ENCODE measurements at places on chromosomes 16 and 17. TPM values are rescaled to one million over a fixed set of nuclear protein-coding genes. Genes with fewer than 3 reads are reported as not detected.

DNA sequence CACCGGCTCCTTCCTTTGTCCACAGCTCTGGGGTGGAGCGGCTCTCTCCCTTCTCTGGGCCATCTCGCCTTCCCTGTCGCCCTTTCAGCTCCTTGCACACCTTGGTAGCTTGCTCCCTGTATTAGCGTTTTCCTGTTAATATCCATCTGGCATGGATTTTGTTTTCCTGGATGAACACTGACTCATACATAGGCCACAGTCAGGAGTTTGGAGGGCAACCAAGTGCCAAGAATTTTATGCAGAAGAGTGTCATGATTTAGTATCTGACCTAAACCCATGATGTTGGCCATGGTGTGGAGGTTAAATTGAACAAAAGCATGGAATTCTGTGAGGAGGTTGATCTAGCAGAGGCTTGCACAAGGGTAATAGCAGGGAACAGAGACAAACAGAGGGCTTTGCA lies 180.9 kb downstream of the AIPL1 start:
- DNase-seq, result no peak

- no peak for DNase-seq
Observed at GRCh38 chr17:82449883-82450356, 632 bp downstream of the CYBC1 start.

GRCh38 chr17:15298176-15298575 lies 33.0 kb upstream of the PMP22 start:
- peak; percentile 52 for DNase-seq

- DNase-seq, result peak; percentile 52
Observed at GRCh38 chr17:76408037-76408849, 23.8 kb downstream of the SPHK1 start.

DNA sequence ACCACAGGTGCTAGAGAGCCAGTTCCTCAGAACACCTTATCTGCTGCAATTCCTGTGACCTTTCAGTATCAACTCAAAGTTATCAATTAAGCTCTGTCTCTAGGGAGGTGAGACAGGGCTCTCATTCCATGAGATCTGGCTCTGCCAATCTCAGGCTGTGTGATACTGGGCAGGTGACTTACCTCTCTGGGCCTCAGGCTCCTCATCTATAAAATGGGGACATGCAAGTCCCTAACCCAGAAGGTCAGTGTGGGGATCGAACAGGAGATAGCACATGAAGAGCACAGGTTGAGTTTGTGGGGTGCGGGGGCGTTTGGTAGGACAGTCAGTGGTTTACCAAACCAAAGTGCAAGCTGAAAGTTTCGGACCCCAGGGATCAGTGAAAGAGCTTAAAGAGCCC lies 319.3 kb upstream of the CCL2 start:
- DNase-seq, result no peak

DNA sequence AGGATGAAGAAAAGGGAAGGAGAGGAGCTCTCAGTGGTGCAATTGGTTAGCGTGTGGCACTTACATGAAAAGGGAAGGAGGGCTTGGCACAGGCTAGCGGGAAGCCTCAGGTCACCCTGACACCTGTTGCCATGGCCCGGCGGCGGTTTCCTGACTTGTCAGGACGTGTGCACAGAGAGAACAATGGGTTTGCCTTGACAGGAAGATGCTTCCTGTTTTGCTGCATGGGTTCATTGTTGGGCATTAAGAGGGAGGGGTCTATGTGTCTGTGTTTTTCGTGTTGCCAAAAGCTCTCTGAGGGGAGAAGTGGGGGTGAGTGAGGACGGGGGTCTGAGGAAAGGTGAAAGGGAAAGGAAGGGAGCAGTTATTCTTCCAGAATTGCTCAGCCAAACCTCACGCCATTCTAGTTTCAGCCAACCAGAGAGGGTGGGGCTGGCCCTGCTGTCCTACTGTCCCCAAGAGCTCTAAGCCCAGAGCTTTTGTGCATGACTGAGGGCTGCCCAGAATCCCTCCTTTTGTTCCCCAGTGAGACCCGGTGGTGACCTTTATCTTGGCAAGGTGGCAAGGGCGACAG lies 17.1 kb upstream of the CCR7 start:
- DNase-seq, result no peak

- DNase-seq, result no peak
Observed at GRCh38 chr17:77601054-77601979, 357.2 kb upstream of the TNRC6C start.

DNA sequence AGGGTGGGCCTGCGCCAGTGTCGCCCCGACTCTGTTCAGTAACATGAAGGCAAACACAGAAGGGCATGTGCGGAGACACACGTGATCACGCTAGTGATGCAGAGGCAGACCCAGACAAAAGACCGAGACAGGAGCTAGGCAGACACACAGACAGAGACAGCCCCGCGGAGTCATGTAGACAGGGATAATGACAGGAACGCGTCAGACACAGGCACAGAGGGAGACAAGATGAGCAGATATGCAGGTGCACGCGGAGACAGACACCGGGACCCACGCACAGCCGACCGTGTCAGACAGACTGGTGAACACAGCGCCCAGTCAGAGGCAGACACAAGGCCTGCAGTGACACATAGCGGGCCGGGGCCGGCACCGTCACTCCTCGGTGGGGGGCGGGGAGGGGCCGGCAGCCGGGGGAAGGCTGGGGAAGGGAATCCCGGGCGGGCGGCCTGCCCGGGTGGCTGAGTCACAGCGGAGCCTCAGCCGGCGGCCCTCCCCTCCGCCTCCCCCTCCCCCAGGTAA lies 7.4 kb downstream of the KDM6B start:
- DNase-seq, result peak; percentile 90

DNA sequence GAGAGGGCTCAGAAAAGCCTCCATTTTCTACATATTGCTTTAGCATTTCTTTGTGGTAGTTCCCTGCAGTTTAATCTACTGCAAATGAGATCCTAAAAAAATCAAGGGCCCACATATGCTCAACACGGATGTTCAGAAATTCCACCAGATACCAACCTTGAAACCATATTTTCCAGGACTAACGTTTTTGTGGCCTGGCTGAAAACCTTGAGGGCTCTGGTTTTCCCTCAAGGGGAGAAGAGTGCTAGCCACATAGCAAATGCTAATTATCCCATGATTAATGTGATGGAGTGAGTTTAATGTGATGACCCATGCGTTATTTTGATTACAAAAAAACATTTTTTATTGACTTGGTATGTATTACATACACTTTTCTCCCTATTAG lies 68.9 kb downstream of the SNX11 start:
- DNase-seq, result no peak

DNA sequence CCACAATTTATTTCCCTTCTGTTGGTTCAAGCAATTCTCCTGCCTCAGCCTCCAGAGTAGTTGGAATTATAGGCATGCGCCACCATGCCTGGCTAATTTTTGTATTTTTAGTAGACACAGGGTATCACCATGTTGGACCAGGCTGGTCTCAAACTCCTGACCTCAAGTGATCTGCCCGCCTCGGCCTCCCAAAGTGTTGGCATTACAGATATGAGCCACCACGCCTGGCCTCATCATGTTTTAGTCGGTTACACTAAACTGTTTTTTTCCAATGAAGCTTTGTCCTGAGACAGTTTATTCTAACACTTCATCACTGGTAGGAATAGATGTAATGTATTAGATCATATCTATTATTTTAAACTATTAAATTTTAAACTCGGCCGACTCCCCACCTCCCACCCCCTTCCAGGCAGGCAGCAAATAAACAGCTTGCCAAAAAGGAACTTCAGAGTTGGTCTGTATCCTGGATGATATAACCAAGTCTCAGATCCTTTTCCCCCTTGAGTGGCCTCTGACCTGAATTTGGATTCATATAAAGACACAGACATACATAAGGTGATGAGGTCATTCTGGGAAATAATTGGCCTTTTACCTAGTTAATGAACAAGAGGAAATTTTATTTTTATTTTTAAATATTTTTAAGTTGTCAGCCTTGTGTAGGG lies 18.4 kb upstream of the CORO6 start:
- no peak for DNase-seq

Gene TBC1D28
- total RNA-seq, result not detected

Gene HBA2
- total RNA-seq, result not detected

Measured in fibroblast of villous mesenchyme (primary cell).